ENCODE measurements at places on chromosomes 11 and 22. TPM values are rescaled to one million over a fixed set of nuclear protein-coding genes. Genes with fewer than 3 reads are reported as not detected.

The APOBEC3B gene
- 1.1 TPM for total RNA-seq

The RAB39A gene
- 4.2 TPM for total RNA-seq

The GAB4 gene
- total RNA-seq = 0.10 TPM

The ZNF215 gene
- 2.8 TPM for total RNA-seq

The ZDHHC8 gene
- total RNA-seq = 9.5 TPM

The SCN4B gene
- 12.5 TPM for total RNA-seq

Measured in spinal cord (tissue), 10 donors.